ENCODE measurements at places on chromosomes 16 and 17.

DNA sequence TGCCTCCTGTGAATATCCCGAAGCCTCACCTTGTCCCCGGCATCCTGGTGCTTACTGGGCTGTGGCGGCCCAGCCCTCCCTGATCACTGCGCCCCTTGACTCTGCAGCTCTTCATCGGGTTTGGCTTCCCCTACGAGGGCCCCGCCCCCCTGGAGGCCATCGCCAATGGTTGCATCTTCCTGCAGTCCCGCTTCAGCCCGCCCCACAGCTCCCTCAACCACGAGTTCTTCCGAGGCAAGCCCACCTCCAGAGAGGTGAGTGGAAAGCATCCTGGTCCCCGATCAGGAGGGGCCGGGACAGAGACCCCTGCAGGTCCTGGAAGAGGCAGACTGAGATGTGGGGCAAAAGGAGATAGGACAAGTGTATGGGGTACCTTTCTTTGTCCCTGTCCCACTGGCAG lies 72.1 kb downstream of the MGAT5B start:
- no peak for DNase-seq

DNA sequence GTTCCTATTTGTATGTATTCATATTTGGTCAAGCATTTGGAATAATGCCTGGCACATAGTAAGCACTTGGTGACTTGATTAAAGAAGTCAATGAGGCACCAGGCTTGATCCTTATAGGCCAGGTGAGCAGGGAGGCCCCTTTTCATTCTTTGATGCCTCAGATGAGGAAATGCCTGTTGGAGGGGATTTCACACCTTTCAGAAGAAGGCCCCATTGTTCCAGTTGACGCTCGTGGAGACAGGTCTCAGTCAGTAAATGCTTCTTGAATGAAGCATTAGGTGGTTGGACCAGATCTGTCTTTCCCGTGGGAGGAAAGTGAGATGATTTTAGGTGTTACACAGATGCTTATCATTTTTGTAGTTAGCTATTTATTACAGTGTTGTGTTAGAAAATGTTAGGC lies 13.0 kb downstream of the LCMT1 start:
- no peak for DNase-seq

DNA sequence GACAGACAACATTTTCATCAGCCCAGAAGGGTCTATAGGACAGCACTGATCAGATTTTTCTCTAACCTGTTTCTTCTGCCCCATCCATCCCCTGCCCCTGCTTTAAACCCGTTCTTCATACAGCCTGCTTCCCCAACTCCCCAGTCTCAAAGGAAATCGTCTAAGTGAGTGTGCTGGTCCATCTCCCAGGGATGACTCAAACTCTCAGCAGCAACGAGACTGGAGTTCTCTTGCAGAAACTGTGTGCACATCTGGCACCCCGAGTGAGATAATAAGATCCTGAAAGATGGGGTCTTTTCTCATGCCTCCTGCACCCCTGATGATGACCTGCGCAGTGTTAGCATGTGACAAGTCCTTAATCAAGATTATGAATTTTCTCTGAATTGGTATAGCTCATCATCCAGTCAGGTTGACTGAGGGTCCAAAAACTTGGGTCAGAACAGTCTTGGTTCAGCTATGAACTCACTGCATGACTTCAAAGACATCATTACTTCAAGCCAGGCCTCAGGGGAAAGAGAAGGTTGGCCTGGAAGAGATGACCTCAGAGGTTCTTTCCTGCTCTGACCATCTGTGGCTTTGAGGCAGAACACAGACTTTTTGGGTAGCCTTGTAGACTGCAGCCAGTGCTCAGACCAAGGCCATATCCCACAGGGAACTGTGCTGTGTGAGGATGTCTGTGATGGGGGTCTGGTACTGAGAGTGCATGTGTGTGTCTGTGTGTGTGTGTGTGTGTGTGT lies 117.9 kb downstream of the SPACA3 start:
- DNase-seq: no peak

DNA sequence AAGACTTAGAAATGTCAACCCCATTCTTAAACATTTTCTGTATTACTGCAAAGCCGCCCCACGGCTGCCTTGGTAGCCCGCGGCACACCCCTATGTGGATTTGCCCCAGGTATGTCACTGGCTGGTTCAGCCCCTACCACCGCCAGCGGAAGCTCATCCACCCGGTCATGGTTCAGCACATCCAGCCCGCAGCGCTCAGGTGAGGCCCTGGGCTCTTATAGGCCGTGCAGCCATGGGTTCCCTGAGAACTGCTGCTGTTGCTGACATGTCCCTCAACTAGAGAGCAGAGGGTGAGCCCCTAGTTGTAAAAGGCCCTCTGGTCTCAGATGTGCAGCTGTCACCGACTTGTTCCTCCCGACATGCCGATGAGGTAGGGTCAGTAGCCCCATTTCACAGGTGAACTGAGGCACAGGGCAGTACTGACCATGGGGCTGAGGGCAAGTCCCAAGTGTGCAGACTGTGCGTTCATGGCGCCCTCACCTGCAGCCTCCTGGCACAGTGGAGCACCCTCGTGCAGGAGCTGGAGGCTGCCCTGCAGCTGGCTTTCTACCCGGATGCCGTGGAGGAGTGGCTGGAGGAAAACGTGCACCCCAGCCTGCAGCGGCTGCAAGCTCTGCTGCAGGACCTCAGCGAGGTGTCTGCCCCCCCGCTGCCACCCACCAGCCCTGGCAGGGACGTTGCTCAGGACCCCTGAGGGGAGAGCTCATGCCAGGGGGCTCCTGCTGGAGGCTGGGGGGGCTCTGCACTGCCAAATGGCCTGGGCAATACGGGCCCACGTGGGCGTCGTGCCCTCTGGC lies 8.7 kb downstream of the CYBC1 start:
- DNase-seq: no peak

DNA sequence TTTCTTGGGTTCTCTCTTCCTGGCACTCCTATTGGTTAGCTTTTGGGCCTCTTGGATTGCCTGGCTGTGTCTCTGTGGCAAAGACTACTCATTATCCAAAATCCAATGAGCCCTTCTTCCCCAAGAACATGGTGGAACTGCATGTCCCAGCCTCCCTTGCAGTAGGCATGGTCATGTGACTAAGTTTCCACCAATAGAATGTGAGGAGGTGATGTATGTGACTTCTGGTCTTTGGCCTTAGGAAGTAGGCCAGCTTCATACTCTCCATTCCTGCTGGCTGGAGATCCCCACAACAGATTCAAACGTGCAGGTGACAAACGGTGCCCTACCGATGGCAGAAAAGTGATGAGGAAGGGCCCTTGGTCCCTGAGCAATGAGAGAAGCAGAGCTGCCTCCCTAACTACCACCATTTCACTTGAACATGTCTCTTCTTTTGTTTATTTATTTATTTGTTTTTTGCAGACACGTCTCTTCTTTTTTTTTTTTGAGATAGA lies 17.3 kb upstream of the SPN start:
- DNase-seq: no peak

- no peak for DNase-seq
These were observed 42.4 kb upstream of the ABCA10 start for GRCh38 chr17:69271023-69271422.

GRCh38 chr17:36130346-36130745 lies 26.7 kb downstream of the CCL4 start:
- DNase-seq: no peak

DNA sequence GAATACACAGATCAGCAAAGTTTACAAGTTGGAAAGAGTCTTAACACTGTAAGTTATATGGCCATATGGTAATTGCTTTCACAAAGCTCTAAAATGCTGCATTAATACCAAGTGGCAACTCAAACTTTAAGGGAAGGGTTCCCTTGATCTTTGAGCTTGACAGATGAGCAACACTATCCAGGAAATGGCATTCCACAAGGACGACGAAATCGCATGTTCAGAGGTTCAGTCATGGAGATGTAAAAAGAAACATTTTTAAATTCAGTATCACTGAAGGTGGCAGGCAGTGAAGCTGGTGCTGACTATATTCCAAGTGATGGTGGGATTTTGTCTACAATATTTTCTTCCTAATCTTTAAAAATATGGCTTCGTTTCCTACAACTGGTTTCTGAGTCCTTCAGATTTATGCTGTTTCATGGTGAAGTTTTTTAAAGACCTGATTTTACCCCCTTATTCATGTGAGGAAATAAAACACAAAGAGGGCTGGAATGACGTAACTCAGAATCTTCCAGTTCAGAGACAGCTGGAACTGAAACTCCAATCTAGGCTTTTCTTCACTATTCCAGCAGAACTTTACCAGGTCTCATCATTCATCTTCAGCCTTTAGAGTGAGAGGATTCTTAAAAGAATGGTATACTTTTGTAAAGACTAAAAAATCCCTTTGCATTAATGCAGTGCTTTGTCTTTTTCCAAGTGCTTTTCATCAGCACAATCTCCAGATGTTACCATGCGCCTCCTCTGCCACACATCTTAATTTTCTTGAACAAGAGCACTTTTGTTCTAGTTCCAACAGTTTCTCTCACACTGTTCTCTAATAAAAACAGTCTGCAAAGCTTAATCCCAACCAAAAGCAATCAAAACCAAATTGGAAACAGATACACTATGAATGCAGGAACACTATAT lies 20.2 kb downstream of the CHCT1 start:
- no peak for DNase-seq

DNA sequence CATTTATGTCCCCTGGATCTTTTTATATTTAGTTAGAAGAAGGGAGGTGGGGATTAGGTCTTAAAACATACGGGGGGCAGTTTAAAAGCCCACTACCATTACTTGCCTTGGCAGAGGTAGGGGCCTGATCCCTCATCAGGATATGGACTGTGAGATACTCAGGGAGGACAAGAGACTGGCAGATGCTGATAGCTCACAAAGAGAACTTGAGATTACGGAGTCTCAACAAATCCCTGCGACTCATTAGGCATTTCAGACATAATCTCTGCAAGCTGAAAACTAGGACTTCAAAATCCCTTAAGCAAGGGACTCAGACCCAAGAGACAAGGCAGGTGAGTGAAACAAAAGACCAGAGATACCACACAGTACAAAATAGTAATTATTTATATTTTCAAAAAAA lies 23.2 kb downstream of the NXPH3 start:
- no peak for DNase-seq

GRCh38 chr17:58312829-58313228 lies 15.8 kb downstream of the TSPOAP1 start:
- DNase-seq: no peak

DNA sequence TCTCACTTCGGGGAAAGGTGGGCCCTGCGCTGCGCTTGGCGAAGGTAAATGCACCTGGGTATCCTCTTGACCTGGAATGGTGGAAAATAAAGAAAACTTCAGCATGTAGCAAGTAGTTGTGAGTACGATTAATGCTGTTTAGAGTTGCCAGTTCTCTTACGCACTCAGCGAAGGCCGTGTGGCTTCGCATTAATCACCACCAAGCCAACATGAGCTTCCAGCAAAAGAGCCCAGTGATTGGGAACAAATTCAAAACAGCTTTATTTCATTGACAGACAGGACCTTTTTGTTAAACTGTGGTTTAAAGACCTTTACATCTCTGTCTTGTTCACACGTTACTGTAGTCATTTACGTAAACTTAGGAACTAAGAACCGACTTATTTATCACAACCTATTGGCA lies 531.4 kb downstream of the MAF start:
- no peak for DNase-seq

DNA sequence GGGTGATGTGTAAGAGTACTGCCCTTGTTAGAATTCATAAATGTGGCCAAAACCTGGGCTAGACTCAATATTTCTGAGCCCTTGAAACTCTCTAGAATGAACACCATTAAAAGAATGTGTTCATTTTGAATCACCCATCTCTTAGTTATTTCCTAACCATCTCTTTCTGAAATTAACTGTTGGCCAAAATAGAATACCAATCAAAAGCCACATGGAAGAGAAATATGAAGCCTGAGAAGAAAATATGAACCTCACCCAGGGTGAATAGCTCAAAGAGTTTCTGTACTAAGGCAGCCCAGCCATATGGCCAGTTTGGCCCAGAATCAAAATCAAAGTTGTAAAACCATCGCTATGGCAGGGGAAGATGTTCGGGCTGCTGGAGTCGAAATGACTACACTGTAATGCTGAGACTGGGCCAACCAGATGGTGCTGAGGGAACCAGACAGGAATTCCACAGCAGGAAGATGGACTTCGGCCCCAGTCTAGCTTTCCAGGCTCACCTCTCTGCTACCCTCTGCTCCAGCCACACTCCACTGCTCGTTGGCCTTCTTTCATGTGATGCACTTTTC lies 154.3 kb upstream of the ZFHX3 start:
- DNase-seq: no peak

DNA sequence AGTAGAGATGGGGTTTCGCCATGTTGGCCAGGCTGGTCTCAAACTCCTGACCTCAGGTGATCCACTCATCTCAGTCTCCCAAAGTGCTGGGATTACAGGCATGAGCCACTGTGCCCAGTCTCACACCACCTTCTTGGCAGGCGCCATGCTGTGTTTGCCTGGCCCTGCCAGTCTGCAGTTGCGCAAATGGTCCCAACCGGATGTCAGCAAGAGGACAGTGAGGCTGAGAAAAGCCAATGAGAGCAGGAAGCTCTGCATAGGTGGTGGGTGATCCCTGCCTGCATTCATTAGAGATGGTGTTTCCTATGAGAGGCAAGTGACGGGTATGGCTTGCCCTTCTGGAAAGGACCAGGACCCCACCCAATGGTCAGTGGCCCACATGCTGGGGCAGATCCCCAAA lies 59.3 kb downstream of the PECAM1 start:
- DNase-seq: no peak

- no peak for DNase-seq
These were observed 5.4 kb upstream of the LHX1 start for GRCh38 chr17:36931697-36932382.

DNA sequence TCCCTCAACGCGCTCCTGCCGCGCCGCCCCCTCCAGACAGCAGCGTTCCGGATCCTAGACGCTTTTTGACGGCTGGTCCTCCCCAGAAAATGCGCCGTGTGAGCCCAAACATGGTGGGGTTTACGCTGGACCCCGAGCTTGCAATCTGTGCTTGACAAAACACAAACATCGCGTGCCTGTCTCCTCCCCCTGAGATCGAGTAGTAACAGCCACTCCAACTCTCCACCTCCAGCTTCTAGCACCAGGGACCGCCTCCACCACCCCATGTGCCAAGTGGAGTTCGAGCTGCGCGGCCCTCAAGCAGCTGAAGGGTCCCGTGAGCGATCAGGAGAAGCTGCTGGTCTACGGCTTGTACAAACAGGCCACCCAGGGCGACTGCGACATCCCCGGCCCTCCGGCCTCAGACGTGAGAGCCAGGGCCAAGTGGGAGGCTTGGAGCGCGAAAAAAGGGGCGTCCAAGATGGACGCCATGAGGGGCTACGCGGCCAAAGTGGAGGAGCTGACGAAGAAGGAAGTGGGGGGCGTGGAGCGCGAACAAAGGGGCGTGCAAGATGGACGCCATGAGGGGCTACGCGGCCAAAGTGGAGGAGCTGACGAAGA lies 656 bp upstream of the GEMIN4 start:
- peak; percentile 27 for DNase-seq

- DNase-seq: no peak
These were observed 8.8 kb downstream of the TENT4B start for GRCh38 chr16:50161950-50162349.

- DNase-seq: no peak
These were observed 13.5 kb downstream of the KNOP1 start for GRCh38 chr16:19704321-19705145.

DNA sequence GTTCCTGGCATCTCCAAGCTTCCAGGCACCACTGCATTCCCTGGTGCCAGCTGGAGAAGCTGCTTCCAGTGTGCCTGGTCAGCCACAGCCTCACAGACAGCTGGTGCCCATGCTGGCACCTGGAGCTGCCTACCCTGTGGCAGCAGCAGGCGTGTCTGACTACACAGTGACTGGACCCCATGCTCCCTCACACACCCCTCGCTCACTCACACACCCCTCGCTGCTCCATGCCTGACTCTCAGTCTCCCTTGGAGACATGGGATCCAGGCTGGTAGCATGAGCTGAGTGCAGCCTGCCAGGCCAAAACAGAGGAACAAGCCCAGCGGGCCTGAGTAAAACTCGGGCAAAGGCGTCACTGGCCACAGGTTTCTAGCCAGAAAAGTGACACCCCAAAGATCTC lies 59.1 kb upstream of the SMIM36 start:
- no peak for DNase-seq
